ENCODE measurements at places on chromosomes 16 and 17. TPM values are rescaled to one million over a fixed set of nuclear protein-coding genes. Genes with fewer than 3 reads are reported as not detected.

Gene SLC35B1
- 58.9 TPM for polyA plus RNA-seq

Gene EME1
- polyA plus RNA-seq = 2.1 TPM

Gene CSH2
- not detected for polyA plus RNA-seq

Gene CRAMP1
- 6.6 TPM for polyA plus RNA-seq

Gene PYDC1
- polyA plus RNA-seq = not detected

Gene TBX4
- polyA plus RNA-seq = 6.1 TPM

Gene GUCY2D
- polyA plus RNA-seq = 0.27 TPM

Gene TMEM204
- 116 TPM for polyA plus RNA-seq

Gene GAS2L2
- 1.6 TPM for polyA plus RNA-seq

Gene AGRP
- polyA plus RNA-seq = 0.97 TPM

Gene CNGB1
- 0.21 TPM for polyA plus RNA-seq

Gene ABCC12
- polyA plus RNA-seq = not detected

Gene SRL
- polyA plus RNA-seq = 0.30 TPM

Gene GALR2
- 0.20 TPM for polyA plus RNA-seq

Gene CD300LB
- polyA plus RNA-seq = 1.8 TPM

Gene CA10
- not detected for polyA plus RNA-seq

Gene HOXB4
- 1.7 TPM for polyA plus RNA-seq

Measured in lung (tissue), 17 donors.